ENCODE measurements at places on chromosomes 7 and 10. TPM values are rescaled to one million over a fixed set of nuclear protein-coding genes. Genes with fewer than 3 reads are reported as not detected.

DNA sequence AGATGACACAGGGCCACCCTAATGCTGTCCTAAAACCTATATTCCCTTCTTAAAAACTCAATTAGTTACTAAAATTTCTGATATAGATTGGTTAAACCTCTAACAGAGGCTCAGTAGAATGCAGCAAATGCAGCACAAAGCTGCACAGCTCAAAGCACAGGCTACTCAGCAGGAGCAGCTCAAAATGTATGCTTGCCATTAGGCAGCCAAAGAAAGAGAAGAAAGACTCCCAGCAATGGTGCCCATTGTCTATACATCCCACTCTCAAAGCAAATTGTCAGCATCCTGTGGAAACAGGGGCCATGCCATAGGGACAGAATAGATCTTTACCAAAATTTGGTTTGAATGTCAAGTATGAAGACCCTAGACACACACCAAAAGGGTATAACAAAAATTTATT, 73.5 kb downstream of the TFPI2 start:
- H3K4me1 ChIP-seq: no peaks in the 10 kb centered on the region
- no peaks in the 10 kb centered on the region for H3K36me3 ChIP-seq
- no peaks in the 10 kb centered on the region for H3K27me3 ChIP-seq
- H3K4me3 ChIP-seq: no peak overlapping the region
- DNase-seq: no peak
- H3K27ac ChIP-seq: no peak overlapping the region

DNA sequence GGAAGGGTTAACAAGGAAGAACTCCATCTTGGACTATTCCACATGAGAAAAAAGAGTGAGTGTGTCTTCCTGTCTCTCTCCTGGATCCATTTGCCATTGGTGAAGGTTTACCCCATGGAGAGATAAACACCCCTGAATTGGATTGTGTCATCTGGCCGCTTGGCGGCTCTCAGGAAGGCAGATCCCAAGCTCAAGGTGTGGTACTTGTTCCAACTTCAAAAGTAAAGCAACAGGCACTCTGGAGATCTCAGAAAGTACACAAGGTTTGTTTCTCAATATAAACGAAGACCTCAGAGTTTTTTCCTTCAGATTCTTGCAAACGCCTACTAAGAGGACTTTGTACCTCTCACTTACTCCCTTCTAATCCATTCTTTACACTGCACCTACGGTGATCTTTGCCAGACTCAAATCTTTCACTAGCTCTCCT, 116.7 kb downstream of the REEP3 start:
- H3K4me1 ChIP-seq: no peaks in the 10 kb centered on the region
- no peak overlapping the region for H3K27ac ChIP-seq
- no peak for DNase-seq
- no peaks in the 10 kb centered on the region for H3K36me3 ChIP-seq
- H3K27me3 ChIP-seq: no peaks in the 10 kb centered on the region

GRCh38 chr10:86164174-86164774, 202.3 kb downstream of the GRID1 start:
- no peak overlapping the region for H3K4me3 ChIP-seq
- H3K27me3 ChIP-seq: no peaks in the 10 kb centered on the region
- no peak for DNase-seq
- no peak overlapping the region for H3K27ac ChIP-seq
- H3K4me1 ChIP-seq: no peaks in the 10 kb centered on the region

- H3K27ac ChIP-seq: no peak overlapping the region
- no peak for DNase-seq
- no peaks in the 10 kb centered on the region for H3K36me3 ChIP-seq
- H3K4me3 ChIP-seq: no peak overlapping the region
These were observed 96.9 kb downstream of the XRCC2 start for GRCh38 chr7:152579070-152579469.

GRCh38 chr7:146892151-146892550, 775.5 kb downstream of the CNTNAP2 start:
- no peaks in the 10 kb centered on the region for H3K36me3 ChIP-seq
- DNase-seq: no peak
- H3K4me1 ChIP-seq: no peaks in the 10 kb centered on the region
- no peak overlapping the region for H3K27ac ChIP-seq
- H3K4me3 ChIP-seq: no peak overlapping the region

- no peak overlapping the region for H3K27ac ChIP-seq
- peaks cover 31% of the 10 kb centered on the region for H3K4me1 ChIP-seq
- no peak for DNase-seq
- H3K36me3 ChIP-seq: no peaks in the 10 kb centered on the region
These were observed 11.8 kb downstream of the EMX2 start for GRCh38 chr10:117554241-117554814.

- DNase-seq: no peak
- no peaks in the 10 kb centered on the region for H3K36me3 ChIP-seq
- no peaks in the 10 kb centered on the region for H3K27me3 ChIP-seq
- H3K4me1 ChIP-seq: peaks cover 18% of the 10 kb centered on the region
These were observed 3.9 kb downstream of the CDK14 start for GRCh38 chr7:90599892-90600555.

DNA sequence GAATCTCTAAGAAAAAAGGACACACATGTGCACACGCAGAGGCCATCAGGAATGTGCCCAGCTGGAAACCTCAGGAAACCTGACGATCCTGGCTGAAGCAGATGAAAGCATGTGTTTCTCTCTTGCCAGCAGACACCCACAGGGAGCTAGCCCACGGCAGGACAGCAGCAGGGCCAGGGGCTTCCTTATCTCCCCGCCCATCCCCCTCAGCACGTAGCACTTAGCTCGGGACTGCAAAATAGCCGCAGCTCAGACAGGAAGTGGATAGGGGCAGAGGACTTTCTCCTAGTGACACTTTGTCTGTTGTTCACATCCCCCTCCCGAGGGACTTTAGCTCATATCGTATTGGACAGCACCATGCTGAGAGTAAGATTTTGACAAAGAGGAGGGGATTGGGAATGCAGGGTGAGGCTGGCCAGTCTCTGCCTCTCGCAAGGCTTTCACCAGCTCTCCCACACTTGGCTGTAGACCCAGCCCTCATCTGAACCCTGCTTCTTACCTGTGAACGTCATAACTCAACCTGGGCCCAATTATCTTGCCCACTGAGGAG, 63.8 kb downstream of the MKI67 start:
- H3K27ac ChIP-seq: peak overlapping the region; percentile 58
- peaks cover 11% of the 10 kb centered on the region for H3K27me3 ChIP-seq
- no peaks in the 10 kb centered on the region for H3K36me3 ChIP-seq

- peaks cover 4% of the 10 kb centered on the region for H3K4me1 ChIP-seq
- H3K27ac ChIP-seq: no peak overlapping the region
- H3K27me3 ChIP-seq: no peaks in the 10 kb centered on the region
- H3K36me3 ChIP-seq: no peaks in the 10 kb centered on the region
These were observed 112.8 kb downstream of the JMJD1C start for GRCh38 chr10:63352976-63353375.

DNA sequence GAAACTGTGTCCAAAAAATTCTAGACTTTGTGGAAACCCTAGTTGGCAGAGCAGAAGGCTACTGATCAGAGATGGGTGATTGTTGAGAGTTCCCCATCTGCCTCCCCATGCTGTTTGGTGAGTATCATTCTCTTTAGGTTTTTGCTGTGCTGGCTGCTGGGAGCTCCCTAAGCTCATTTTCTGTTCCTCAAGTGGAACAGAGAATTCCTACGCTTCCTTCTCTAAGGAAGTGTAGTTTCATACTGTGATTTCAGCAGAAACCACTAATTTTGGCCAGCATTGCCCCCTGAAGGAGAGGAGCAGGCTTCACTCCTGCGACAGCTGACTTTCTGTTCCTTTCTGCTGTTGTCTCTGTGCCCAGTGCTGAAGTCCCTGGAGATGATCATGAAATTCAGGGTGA, 355.3 kb upstream of the NPVF start:
- H3K27ac ChIP-seq: no peak overlapping the region
- H3K4me3 ChIP-seq: no peak overlapping the region
- no peaks in the 10 kb centered on the region for H3K36me3 ChIP-seq
- no peak for DNase-seq
- H3K4me1 ChIP-seq: peaks cover 3% of the 10 kb centered on the region
- H3K27me3 ChIP-seq: no peaks in the 10 kb centered on the region

DNA sequence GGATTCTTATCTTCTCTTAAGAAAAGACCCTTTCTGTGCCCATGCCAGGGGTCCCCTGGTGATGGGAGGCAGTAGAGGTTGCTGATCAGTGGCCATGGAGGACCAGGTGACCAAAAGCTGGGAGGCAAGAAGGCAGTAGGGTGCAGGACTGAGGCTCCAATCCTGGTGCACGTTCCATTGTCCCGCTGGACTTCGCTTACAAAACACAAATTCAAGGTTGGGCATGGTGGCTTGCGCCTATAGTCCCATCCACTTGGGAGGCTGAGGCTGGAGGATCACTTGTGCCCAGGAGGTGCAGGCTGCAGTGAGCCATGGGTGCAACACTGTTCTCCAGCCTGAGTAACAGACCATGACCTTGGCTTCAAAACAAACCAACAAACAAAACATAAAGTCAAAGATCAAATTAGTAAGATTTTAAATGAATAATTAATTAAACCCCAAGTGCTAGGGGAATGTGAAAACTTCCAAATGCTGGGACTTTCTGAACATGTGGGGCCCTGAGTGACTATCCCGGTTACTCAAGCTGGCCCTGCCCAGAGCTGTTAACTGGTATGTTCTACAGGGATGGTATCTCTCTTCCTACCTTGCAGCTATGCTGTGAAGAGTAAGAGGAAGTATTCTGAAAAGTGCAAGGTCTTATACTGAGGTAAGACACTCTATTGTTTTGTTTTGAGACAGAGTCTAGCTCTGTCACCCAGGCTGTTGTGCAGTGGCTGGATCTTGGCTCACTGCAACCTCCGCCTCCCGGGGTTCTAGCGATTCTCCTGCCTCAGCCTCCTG, 97.6 kb downstream of the LYZL2 start:
- no peaks in the 10 kb centered on the region for H3K4me1 ChIP-seq
- H3K27me3 ChIP-seq: no peaks in the 10 kb centered on the region
- DNase-seq: no peak
- no peak overlapping the region for H3K4me3 ChIP-seq
- no peak overlapping the region for H3K27ac ChIP-seq

GRCh38 chr10:43679509-43679908, 30.8 kb upstream of the ZNF32 start:
- peaks cover 6% of the 10 kb centered on the region for H3K4me1 ChIP-seq
- H3K36me3 ChIP-seq: no peaks in the 10 kb centered on the region
- peak; percentile 87 for DNase-seq
- no peak overlapping the region for H3K4me3 ChIP-seq
- H3K27me3 ChIP-seq: no peaks in the 10 kb centered on the region

GRCh38 chr7:22074897-22075296, 129.2 kb upstream of the CDCA7L start:
- H3K27me3 ChIP-seq: peaks cover 19% of the 10 kb centered on the region
- H3K36me3 ChIP-seq: no peaks in the 10 kb centered on the region
- no peak overlapping the region for H3K4me3 ChIP-seq
- H3K27ac ChIP-seq: no peak overlapping the region
- H3K4me1 ChIP-seq: no peaks in the 10 kb centered on the region

GRCh38 chr7:112361154-112361553, 89.1 kb upstream of the IFRD1 start:
- H3K4me1 ChIP-seq: peaks cover 5% of the 10 kb centered on the region
- no peak overlapping the region for H3K4me3 ChIP-seq
- H3K36me3 ChIP-seq: no peaks in the 10 kb centered on the region
- no peak overlapping the region for H3K27ac ChIP-seq
- DNase-seq: no peak

GRCh38 chr7:124059375-124059774, 26.5 kb upstream of the TMEM229A start:
- no peak overlapping the region for H3K4me3 ChIP-seq
- DNase-seq: no peak
- no peaks in the 10 kb centered on the region for H3K27me3 ChIP-seq
- H3K27ac ChIP-seq: no peak overlapping the region

- no peaks in the 10 kb centered on the region for H3K4me1 ChIP-seq
- H3K36me3 ChIP-seq: no peaks in the 10 kb centered on the region
- DNase-seq: no peak
- no peak overlapping the region for H3K27ac ChIP-seq
These were observed 30.8 kb downstream of the CASD1 start for GRCh38 chr7:94540428-94540827.

DNA sequence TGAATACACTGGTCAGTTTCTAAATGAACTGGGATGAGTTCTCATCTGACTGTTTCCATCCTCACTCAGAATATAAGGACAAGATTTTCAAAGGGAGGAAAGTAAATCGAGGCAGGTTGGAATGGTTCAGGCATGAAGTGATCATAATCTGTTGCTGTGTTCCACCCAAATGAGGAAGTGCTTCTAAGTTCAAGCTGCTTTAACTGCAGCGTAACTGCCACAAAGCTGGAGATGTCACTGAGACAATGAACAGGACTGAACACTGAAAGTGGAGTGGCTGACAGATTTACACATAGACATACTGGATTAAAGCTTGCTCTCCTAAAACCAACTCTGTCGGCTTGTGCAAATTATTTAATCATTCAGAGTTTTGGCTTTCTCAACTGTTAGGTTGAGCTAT, 66.6 kb downstream of the GPR37 start:
- no peaks in the 10 kb centered on the region for H3K36me3 ChIP-seq
- H3K27me3 ChIP-seq: no peaks in the 10 kb centered on the region
- no peaks in the 10 kb centered on the region for H3K4me1 ChIP-seq
- H3K4me3 ChIP-seq: no peak overlapping the region

- no peaks in the 10 kb centered on the region for H3K27me3 ChIP-seq
- no peak overlapping the region for H3K4me3 ChIP-seq
- H3K4me1 ChIP-seq: no peaks in the 10 kb centered on the region
- no peak overlapping the region for H3K27ac ChIP-seq
These were observed 128.5 kb downstream of the ANKRD7 start for GRCh38 chr7:118352867-118353453.

GRCh38 chr10:30118590-30118989, 59.2 kb upstream of the JCAD start:
- peaks cover 8% of the 10 kb centered on the region for H3K4me1 ChIP-seq
- no peak for DNase-seq
- H3K4me3 ChIP-seq: no peak overlapping the region
- no peak overlapping the region for H3K27ac ChIP-seq
- no peaks in the 10 kb centered on the region for H3K27me3 ChIP-seq

GRCh38 chr7:51072281-51072680, 244.3 kb downstream of the COBL start:
- peaks cover 15% of the 10 kb centered on the region for H3K4me1 ChIP-seq
- H3K36me3 ChIP-seq: no peaks in the 10 kb centered on the region
- H3K27me3 ChIP-seq: no peaks in the 10 kb centered on the region
- no peak for DNase-seq

NEUROD6 gene
- total RNA-seq: not detected

TMEM178B gene
- total RNA-seq: 4.2 TPM

SGCE gene
- 6.1 TPM for total RNA-seq

PDGFA gene
- total RNA-seq: 13.9 TPM

NEUROG3 gene
- not detected for total RNA-seq

CYP3A7 gene
- not detected for total RNA-seq

Data from psoas muscle (tissue), 8 donors.